ENCODE measurements at places on chromosomes 5 and 9. TPM values are rescaled to one million over a fixed set of nuclear protein-coding genes. Genes with fewer than 3 reads are reported as not detected.

The IL13 gene
- not detected for total RNA-seq

The MAP3K1 gene
- total RNA-seq: 5.4 TPM

The BRD9 gene
- 42.3 TPM for total RNA-seq

The ESM1 gene
- total RNA-seq: 3.3 TPM

The NR6A1 gene
- 0.44 TPM for total RNA-seq

The HTR4 gene
- total RNA-seq: not detected

The CDH10 gene
- total RNA-seq: 0.83 TPM

The FOXD4L5 gene
- 0.15 TPM for total RNA-seq

The SUSD3 gene
- 1.3 TPM for total RNA-seq

The QRFP gene
- not detected for total RNA-seq

The JAKMIP2 gene
- 0.50 TPM for total RNA-seq

The NAIP gene
- total RNA-seq: 2.5 TPM

The MSX2 gene
- total RNA-seq: 15.9 TPM

The C9 gene
- total RNA-seq: not detected

The FKTN gene
- total RNA-seq: 53.1 TPM

The ACOT12 gene
- total RNA-seq: 2.2 TPM

The APBB3 gene
- 20.2 TPM for total RNA-seq

The IFNK gene
- not detected for total RNA-seq

The TLR4 gene
- total RNA-seq: 6.0 TPM

The KLF9 gene
- 31.3 TPM for total RNA-seq

The DMRT3 gene
- total RNA-seq: not detected

The BTNL3 gene
- not detected for total RNA-seq

Data from smooth muscle cell of trachea (primary cell).